ENCODE measurements at places on chromosomes 4 and X. TPM values are rescaled to one million over a fixed set of nuclear protein-coding genes. Genes with fewer than 3 reads are reported as not detected.

GABRQ gene
- total RNA-seq, result 1.7 TPM

STK26 gene
- 139 TPM for total RNA-seq

CCNA2 gene
- total RNA-seq, result 82.2 TPM

OTC gene
- total RNA-seq, result not detected

HEPH gene
- total RNA-seq, result 92.7 TPM

GPR50 gene
- total RNA-seq, result 0.70 TPM

GLRA3 gene
- total RNA-seq, result not detected

WDR17 gene
- 9.2 TPM for total RNA-seq

CCDC149 gene
- 5.8 TPM for total RNA-seq
